Endothelial cell of umbilical vein (primary cell): ENCODE measurements at places on chromosomes 7 and 10. TPM values are rescaled to one million over a fixed set of nuclear protein-coding genes. Genes with fewer than 3 reads are reported as not detected.

The ACBD7 gene
- 1.7 and 2.8 TPM in 2 replicates for total RNA-seq

The KDM7A gene
- total RNA-seq, result 4.9 and 7.3 TPM in 2 replicates

The OR6B1 gene
- not detected in 2 replicates for total RNA-seq

The NCAPG2 gene
- 62.3 and 66.9 TPM in 2 replicates for total RNA-seq

GRCh38 chr7:152193880-152194279, 168.4 kb downstream of the GALNT11 start:
- no peak for DNase-seq

DNA sequence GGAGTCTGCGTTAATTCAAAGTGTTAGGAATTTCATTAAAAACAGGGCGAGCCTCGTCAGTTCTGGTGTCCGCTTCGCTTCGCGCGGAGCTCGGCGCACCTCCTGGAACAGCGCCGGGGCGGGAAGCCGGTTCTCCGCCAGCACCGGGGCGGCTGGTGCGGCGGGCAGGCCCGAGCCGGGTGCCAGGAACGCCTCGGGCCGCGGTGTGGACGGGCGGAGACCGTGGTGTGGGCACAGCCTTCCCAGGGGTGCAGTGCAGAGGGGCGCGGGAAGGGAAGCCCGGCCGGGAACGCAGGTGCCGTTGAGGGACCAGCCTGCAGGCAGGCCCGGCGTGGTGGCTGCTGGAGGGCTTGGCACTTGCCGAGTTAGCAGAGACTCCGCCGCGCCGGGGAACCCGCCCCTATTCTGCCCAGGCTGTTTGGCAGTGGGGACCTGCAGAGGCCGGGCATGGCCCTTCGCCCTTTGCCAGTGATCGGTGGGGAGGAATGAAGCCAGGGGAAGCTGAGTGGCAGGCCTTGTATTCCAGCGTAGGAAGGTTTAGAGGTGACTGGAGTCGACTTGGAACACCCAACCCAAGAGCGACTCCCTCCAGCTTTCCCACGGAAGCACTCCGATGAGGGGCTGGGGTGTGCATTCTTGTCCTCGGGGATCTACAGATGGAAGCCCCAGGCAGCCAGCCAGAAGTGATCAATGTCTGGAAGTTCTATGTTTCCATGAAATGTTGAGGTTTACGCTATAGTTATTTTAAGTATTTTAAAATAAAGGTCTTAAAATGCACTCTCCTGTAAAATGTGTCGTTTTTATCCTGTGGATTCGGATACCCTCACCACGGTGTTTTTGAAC, 945 bp upstream of the RHEB start:
- DNase-seq, result no peak

DNA sequence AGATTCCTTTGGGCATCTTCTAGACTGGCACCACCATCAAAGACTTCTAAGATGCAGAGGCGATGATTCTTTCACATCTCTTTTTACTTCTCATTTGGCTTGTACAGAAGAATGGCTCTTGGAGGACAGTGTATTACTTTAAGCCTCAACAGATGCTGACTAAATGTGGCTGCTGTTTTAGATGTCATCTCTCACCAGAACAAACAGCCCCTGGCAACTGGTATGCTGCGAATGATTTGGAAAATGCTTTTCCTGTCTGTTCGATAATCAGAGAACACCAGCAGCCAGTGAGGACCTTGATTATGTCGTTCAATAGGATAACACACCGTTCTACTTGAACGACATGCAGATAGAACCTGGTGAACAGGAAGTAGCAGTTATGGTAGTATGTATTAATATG, 131.8 kb downstream of the RNF216 start:
- DNase-seq, result no peak

DNA sequence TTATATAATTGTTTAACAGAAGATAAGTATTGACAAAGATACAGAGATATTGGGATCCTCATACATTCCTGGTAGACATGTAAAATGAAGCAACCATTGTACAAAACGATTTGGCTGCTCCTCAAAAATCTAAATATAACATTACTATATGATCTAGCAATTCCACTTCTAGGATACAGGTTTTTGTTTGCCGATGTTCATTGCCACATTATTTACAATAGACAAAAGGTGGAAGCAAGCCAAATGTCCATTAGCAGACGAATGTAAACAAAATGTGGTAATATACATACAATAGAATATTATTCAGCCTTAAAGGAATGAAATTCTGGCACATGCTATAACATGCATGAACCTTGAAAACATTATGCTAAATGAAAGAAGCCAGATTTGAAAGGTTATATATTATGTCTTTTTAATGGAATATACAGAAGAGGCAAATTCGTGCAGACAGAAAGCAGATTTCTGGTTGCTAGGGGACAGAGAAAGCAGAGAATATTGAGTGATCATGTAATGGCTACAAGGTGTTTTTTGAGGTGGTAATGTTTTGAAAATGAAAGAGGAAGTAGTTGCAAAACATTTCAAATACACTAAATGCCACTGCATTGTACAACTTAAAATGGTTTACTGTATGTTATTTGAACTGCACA, 44.9 kb downstream of the POLR1F start:
- DNase-seq, result no peak

GRCh38 chr10:23433701-23434100, 5.2 kb upstream of the OTUD1 start:
- no peak for DNase-seq

- no peak for DNase-seq
Observed at GRCh38 chr10:30819341-30820181, 190.0 kb upstream of the LYZL2 start.
